Ovary (tissue), 10 donors: ENCODE measurements at places on chromosomes 4 and X. TPM values are rescaled to one million over a fixed set of nuclear protein-coding genes. Genes with fewer than 3 reads are reported as not detected.

DNA sequence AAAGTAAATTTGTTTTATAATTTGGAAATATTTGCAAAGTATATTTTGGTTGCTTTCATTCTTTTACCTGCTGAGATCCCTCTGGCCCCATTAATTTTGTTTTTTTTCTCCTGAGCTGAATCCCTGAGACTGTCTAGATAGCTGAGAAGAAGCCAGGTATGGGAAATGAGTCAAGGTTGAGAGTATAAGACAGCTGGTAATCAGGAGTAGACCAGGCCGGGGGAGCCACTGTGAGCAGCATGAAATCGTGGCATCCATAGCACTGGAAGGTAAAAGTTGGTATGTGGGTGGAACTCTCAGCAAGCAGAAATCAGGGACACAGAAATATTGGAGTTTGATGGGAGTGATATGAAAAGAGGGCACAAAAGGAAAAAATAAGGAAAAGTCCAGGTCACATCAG, 164.5 kb downstream of the FHIP1A start:
- no peak for DNase-seq

DNA sequence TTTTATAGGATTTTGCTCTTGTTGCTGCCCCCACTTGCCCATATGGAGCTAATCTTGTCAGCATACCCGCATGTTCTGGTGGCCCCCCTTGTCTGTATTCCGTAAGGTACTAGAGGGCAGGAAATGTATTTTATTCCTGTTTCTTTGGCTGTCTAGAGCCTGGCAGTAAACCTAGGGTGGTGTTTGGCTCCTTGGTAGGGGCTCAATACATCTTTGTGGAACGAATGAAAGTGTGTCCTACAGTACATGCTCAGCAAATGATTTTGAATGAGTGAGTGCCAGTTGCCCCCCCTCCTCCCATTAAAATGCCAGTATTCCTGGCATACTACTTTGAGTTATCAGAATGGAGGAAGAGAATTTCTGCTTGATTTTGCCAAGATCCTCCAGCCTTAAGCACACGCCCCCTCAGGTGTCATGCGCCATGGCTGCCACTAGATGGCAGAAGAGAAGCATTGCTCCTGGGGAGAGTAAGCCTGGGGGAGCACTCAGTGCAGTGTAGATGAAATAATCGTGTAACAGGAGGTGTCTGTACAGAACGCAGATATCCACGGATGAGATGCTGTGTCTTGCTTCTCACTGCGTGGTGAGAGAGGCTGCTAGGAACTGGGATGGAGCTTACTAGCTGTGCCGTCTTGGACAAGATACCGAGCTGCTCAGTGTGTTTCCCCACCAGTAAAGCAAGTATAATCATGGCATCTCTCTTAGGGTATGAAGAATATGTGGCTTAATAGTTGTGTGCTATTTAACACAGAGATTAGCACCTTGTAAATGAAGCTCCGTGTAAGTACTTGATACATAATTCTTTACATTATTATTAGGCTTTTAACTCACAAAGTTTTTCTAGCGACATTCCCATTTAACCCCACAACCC, 17.2 kb upstream of the RNF212 start:
- DNase-seq: peak; percentile 56

DNA sequence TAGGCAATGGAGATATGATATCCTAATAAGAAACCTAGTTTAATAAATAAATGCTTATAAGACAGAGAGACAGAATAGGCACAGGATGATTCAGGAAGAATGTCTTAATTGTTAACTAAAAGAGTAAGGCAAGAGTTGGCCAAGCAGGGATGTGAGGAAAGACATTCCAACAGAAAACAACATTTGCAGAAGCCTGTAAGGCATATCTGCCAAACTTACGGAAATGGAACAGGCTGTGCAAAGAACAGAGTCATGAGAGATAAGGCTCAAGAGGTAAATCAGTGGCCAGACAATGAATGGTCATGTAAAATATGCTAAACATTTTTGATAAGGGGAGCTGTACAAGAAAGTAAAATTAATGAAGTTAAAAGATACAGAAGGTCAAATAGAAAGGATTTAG, 134.9 kb downstream of the KCTD8 start:
- no peak for DNase-seq

GRCh38 chr4:139721789-139722188, 56.2 kb downstream of the MGST2 start:
- DNase-seq: no peak

DNA sequence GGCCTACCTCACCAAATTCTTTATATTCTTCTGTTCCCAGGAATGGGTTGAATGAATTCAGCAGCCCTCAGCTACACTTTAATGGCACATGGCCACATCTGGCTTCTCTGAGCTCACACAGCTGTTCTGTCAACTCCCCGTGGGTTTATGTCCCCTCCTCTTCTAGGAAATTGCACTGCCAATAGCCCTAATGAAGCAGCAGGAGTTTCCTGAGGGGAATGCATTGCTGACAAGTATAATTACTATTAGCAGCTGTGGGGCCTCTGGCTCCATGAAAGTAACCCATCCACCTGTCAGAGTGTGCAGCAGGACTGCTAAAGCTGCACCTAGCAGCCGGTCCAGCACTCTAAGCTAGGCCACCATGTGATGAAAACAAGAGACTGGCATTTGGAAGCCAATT, 50.3 kb downstream of the FTHL17 start:
- no peak for DNase-seq

DNA sequence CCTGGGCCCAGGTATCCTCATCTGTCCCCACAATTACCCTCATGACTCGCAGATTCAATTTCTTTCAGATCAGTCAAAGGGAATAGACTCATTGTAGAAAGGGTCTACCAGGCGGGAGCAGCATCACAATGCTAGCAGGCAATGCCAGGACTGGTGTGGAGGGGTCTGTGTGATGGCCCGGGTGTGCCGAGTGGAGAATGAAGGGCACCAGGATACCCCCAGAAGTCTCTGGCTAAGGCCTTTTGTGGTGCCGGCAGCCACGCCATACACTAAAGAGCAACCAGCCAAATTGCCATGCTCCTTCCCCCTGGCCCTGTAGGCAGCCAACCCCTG, 37.9 kb upstream of the RASL11B start:
- no peak for DNase-seq

DNA sequence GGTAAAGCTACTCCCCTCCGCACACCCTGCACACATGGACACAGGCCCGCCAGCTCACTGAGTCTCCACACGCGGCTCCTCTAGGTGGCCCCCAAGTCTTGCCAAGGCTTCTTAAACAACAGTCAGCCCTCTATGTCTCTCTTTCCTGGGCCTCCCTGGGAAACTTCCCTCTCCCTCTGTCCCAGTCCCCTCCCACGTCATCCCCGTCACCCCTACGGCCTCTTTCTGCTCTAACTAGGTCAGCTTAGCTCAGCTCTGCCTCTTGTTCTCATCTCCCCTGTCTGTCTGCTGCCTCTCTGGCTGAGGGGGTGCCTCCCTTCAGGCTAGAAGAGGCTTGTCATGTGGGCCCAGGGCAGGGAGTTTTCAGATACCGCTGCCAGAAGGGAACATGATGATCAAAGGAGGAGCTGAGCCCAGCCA, 38.8 kb downstream of the SEPTIN6 start:
- DNase-seq: peak; percentile 75

DNA sequence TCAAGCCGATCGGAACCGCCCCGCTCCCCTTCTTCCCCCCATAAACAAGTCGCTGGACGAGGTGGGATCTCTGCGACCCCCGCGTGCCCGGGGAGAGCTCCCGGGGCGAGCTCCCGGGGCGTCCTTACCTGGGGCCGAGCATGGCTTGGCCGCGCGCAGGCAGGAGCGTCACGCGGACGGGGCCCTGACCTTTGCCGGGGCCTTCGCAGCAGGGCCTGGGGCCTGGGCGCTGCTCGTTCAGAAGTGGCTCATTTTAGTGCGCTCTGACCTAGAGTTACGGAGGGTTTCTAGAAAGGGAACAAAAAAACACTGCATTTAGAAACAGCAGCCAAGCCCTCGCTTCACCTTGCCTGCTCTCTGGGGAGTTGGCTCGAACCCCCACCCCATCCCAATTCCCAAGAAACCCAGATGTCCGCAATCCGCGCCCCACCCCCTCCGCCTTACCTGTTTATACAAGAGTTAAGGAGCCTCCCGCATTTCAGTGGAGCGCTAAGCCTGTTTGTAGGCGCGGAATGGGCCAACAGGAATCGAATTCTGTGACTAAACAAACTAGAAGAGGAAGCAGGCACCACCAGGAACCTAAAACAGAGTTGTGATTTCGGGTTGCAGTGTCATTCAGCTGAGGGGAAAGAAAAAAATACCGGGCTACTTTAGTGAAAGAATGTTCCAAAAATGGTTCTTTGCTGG, 814 bp upstream of the RBM47 start:
- DNase-seq: peak; percentile 55

The NKX3-2 gene
- 0.10 TPM for polyA plus RNA-seq

GRCh38 chrX:44063606-44064005, 90.4 kb upstream of the NDP start:
- DNase-seq: no peak

The GAGE1 gene
- polyA plus RNA-seq: not detected

GRCh38 chr4:183798301-183799253, 106.5 kb upstream of the STOX2 start:
- no peak for DNase-seq

DNA sequence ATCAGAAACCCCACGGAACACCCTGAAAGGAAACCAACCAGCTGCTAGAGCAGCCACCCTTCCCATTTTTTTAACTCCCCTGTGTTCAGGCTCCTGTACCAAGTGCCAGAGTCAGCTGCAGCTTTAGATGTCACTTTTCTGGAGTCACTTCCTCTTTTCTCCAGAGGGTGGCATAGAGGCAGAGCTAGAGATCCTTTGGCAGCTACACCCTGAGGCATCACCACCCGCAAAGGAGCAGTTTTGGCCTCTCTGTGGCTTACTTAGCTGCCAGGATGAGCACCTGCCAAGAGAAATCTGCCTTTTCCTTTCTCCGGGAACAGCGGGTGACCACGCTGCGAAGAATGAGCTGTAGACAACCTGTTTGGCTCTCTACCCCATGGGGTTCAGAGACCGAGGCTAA, 58.0 kb upstream of the CHRDL1 start:
- DNase-seq: no peak

GRCh38 chr4:66357316-66357715, 687.0 kb upstream of the EPHA5 start:
- DNase-seq: no peak

The SH3TC1 gene
- polyA plus RNA-seq: 3.4 TPM

- DNase-seq: peak; percentile 4
Observed at GRCh38 chr4:3702561-3703221, 63.5 kb upstream of the ADRA2C start.

The UCP1 gene
- not detected for polyA plus RNA-seq

DNA sequence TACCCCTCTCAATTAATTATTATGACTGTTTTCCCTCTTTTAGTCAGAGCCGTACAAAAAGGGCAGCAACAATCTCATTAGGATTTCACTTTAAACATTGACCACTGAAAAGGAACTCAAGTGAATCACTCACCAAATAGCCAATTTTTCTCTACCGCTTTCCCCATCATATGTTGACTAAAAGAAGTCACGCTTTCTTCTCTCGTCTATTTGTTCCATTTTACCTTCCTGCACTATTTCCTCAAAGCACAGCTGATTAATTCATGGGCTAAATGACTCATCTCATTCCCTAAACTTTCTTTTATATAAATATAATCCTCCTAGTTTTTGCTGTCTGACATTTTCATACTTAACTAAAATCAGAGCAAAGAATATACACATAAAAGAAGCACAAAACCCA, 8.2 kb downstream of the MID1 start:
- no peak for DNase-seq

The MTNR1A gene
- polyA plus RNA-seq: not detected

GRCh38 chr4:82287720-82288119, 86.1 kb downstream of the HNRNPD start:
- DNase-seq: no peak

- no peak for DNase-seq
Observed at GRCh38 chrX:48613502-48614160, 16.3 kb downstream of the WDR13 start.

The GPR119 gene
- polyA plus RNA-seq: not detected

DNA sequence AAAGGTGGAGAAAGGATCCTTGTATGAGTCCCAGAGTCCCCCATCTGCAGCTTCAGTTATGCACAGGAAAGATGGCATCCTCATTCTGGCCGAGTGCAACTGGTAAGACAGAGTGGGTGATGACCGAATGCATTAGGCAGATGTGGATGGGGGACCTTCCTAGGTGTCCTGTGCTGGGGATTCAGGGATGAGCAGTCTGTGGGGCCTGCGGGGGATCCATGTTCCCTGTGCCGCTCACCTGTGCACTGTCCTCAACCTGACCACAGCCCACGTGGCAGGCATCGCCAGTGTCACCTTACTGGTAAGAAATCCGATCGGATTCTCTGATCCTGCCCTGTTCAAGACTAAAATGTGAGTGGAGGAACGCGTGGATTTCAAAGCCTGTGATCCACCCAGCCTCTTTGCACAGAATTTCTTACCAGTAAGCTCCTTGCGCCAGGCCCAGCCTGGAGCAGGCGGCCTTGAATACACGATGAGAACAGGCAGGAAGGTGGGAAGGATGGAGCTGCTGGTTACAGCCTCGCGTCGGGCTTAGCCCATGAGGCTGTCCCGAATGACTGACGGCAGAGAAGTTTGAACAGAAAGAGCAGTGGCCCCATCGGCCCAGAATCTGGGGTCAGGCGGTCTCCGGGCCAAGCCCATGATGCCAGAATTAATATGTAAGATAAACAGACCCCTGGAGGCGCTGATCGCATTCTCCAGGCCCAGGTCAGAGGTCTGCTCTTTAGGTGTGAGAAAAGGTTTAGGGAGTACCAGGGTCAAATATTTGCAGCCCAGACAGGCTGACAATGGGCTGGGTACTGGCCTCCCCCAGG, 56.5 kb downstream of the CPZ start:
- DNase-seq: peak; percentile 6
